DMS 273 treated with DMSO at 0.1 percent for 48 hours (cell line): ENCODE measurements at places on chromosomes 11 and 22.
A peak's percentile ranks its signal among the peaks of the same experiment; 100 is the strongest.

GRCh38 chr11:120898568-120898967, 125.3 kb upstream of the TBCEL start:
- DNase-seq = no peak

- DNase-seq = no peak
Observed at GRCh38 chr11:129282634-129283033, 90.5 kb upstream of the ARHGAP32 start.

GRCh38 chr11:2585566-2586086, 114.2 kb downstream of the KCNQ1OT1 start:
- DNase-seq = no peak

GRCh38 chr11:118882491-118882890, 1.2 kb upstream of the CXCR5 start:
- DNase-seq = no peak

DNA sequence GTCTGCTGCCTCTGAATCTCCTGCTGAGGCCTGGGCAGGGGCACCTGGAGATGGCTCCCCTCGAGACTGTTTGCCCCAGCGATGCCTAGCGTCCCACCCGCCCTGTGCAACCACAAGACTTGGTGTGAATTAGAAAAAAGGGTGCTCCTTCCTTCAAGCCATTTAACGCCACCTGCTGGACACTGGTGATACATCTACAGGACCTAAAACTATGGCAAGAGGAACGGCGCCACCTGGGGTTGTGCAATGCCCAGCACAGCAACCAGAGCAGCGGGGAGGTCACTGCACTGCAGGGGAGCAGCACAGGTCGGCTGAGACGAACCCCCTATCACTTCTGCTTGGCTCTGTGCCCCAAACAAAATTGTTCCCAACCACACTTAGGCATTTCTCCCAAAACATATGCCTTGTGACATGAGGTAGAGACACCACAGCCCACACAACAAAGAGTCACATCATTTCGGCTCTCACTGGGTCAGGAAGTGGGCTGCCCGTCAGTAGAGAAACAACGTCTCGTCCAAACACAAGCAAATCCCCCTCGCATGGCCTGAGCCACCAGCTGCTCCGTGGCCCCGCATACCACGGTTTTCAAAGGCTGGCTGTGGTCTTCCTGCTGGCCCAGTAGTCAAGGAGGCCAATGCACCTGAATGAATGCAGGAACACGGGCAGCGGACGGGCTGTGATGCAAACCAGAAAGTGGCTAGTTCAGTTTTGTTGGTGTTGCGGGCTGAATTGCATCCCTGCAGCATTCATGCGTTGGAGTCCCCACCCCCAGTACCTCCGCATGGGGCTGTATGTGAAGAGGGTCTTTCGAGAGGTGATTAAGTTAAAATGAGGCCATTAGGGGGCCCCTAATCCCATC, 171.9 kb downstream of the SHANK2 start:
- DNase-seq = no peak

DNA sequence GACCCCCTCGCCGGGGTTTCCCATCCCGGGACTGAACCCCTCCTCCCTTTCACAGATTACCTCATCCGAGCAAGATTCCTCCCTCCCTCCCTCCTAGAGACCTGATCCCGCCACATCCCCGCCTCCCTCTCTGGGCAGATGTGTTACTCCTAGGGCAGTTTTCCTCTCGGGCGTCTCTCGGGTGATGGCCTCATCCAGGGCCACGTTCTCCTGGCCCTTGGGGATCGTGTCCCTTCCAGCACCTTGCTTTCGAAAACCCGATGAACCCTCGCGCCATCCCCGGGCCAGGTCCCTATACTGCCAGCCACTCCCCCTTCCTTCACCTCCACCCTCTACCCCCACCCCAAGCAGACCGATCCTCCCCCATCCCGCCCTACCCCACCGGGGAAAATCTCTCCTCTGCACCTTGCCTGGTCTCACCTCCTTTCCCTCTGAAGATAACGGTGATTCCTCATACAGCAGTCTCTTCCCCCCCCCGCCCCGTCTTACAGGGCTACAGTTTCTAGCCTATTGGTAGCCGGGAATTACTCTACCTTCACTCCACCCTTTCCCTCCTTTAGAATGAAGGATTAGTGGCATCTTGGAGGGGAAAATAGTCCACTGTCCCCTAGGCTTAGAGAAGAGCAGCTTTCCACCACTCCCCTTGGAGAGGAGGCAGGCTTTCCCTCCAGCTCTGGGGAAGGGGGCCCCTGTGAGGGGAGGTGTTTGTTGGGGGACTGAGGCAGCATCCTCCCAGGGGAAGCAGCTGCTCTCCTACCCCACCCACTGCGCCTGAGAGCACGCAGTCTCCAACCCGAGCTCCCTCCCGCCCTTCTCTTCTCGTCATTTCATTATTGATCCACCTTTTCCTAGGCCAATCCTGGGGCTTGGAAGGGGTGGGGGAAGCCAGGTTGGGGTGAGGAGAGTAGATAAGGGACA, 1.2 kb downstream of the KMT2A start:
- DNase-seq = peak; percentile 9

- no peak for DNase-seq
Observed at GRCh38 chr22:20586403-20586745, 79.0 kb downstream of the MED15 start.

DNA sequence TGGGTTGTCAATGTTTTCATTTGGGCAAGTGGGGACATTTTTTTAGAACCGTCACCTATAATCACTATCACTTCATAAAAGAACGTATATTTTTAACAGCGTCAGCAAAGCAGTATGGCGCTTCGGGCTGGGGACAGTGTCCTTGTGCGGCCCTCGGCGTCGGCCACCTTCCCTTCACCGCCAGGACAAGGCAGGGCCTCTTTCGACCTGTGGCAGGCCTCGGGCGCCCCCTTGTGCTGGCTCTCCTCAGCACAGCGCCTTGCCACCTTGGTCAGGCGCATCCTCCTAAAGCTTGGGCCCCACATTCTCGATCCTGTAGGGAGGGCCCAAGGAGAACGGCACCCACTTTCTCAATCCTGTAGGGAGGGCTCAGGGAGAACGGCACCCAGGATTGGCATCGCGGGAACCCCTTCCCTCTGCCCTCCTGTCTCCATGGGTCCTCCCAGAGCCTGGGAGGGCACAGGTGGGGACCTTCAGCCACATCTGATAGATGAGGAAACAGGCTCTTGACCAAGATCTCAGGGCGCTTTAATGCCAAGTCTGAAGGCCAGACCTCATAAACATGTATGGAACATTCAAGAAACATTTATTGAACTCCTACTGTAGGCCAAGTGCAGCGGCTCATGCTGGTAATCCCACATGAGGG, 11.5 kb upstream of the FADD start:
- no peak for DNase-seq

DNA sequence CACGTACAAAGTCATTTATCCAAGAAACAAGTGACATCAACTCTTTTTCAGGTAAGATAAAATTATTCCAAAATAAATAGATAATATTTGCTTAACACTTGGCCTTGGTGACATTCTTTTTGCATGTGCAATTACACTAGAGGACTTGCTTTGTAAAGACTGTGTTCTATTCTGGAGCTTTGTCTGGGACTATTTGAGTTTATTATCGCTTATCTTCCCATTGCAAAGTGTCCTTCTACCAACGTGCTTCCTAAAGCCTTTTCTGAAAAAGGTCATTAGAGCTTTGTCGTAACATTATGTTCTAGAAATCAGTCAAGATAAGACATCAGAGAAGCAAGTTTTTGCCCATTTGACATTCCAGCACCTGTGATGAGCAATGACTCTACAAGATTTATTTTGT, 78.3 kb upstream of the MYO18B start:
- DNase-seq = no peak

DNA sequence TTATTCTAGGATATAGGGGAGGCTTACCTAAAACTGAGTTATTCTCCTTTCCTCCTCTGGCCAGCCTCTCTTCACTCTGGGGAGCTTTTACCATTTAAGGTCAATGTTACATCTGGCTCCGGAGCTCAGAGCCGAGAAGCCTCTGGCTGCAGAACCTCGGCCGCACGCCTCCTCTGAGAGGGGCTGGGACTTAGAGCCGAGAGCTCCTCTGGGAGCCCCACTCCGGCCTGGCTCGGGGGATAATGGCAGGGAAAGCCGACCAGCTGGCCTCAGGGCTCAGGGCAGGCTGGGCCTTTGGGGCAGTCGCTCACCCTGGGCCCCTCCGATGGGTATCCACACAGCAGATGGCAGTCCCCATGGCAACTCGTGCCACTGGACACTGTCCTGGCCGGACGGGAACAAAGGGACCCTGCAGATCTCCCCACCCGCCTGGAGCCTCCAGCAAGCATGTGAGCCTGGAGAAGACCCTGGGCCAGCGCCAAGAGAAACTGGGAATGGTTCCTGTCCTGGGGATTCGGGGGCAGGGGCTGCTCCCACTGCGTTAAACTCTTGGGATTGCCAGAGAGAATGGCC, at the start of gene IRAG1:
Gene IRAG1, minus strand, starts transcription at position 247 of the 573 bp plus-strand sequence. Its CDS starts 153 bp downstream, at position 94.
- no peak for DNase-seq

DNA sequence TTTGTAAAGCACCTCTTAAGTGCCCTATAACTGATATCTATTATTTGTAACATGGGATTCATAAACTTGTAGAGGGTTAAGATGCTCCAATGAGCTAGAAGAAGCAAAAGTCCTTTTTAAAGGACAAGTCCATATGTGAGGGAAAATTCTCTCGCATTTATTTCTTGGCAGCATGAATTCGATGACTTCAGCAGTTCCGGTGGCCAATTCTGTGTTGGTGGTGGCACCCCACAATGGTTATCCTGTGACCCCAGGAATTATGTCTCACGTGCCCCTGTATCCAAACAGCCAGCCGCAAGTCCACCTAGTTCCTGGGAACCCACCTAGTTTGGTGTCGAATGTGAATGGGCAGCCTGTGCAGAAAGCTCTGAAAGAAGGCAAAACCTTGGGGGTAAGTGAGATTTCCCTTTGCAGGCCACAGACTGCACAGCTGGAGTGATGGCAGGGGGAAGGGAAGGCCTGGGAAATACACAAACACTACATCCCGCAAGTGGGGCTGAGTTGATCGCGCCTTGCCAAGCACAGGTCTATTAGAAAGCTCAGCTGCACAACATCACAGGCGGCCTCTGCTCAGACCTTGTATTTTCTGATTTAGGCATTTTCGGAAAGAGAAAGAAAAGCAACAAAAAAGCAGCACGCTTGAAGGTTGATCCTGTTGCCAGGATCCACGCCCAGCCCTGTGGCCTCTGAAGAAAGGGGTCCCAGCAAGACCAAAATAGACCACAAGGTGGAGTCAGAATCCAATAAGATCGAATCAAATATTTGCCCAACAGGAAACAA, 1.5 kb downstream of the MS4A8 start:
- DNase-seq = no peak

GRCh38 chr11:76626921-76627401, 43.6 kb downstream of the LRRC32 start:
- DNase-seq = no peak

DNA sequence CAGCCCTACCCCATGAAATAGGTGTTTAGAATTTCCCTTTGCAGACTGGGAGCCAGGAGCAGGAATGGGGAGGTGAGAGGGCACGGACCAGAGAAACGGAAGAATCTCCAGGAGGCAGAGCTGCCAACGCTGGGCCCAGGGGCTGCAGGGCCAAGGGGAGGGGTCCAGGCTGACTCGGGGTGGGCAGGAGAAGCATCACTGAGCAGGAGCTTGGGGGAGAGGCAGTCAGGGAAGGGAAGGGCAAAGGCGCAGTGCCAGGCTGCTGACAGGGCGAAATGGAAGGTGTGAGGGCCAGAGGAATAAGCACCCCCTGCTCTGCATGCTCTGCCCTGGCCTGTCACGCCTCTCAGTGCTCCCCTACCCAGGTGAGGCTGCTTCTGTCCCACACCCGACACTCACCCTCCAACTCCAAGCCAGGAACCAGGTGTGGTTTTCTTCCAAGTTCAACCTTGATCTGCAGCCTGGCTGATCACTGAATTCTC, 14.5 kb downstream of the LRRC32 start:
- no peak for DNase-seq

DNA sequence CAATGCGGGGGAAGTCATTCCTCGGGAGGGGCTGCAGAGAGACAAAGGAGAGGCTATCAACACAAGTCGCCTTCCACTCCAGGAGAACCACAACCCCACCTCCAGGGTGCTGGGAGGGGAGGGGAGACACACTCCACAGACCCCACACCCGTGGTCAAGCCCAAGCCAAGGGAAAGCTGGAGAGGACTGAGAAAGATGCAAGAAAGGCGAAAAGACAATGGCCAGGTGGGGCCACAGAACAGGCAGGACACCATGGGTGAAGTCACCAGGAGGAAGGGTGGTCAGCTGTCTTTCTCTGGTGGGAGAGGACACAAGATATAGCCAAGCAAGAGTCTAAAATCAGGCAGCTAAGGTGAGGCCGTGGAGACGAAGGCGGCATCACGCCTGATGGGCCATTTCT, 16.0 kb downstream of the HDHD5 start:
- DNase-seq = no peak

- no peak for DNase-seq
Observed at GRCh38 chr11:46635557-46636139, 18.3 kb downstream of the ATG13 start.
